ENCODE measurements at places on chromosomes 4 and X.

DNA sequence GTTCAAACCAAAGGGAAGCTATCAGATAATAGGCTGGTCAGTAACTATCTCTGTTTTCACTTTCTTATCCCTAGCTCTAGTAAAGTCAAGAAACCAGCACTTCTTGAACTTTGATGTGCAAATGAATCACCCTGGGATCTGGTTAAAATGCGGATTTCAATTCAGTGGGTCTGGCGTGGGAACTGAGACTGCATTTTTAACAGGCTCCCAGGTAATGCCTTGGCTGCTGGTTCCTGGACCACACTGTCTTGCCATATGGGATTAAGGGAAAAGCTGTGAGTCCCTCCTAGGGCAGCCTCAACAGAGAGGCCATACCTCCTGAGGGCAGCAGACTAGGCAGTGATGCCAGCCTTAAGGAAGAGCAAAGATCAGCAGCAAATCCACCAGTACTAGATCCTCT lies 1.7 kb downstream of the RNF175 start:
- no peak for DNase-seq

- DNase-seq = no peak
Observed at GRCh38 chr4:81040012-81040659, 9.6 kb downstream of the BMP3 start.

DNA sequence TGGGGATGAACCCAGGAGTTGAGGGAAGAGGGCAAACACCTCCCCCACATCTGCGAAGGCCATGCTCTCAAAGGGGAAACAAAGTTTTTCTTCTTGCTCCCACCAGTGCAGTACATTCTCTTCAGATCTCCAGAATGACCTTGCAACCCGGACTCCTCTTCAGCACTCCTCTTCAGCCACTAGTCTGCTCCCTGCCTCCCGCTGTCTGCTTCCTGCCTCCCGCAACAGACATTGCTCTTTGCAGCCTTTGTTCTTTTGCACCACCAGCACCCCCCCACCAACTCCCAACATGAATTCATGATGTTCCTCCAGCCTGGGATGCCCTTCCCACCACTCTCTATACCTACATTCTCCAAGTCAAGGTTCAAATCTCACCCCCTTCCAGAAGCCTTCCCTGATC lies 32.1 kb downstream of the UTP14A start:
- DNase-seq = no peak

GRCh38 chr4:62457356-62457755 lies 1257.2 kb downstream of the ADGRL3 start:
- no peak for DNase-seq

DNA sequence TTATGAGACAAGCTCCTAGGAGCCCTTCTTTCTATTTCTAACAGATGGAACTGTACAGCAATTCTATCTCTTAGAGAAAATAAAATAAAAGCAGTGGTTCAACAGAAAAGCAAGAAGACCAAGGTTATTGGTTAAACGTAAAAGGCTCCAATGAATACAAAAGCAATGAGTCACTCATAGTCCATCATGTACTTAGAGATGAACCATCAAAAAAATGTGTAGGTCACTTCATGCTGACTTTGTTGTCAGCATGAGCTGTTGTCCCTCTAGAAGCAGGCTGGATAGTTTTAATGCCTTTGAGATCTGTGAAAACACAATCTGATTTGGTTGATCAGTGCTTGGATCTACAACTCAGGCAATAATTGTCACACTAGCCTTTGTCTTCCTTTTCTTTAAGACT lies 378.6 kb upstream of the ANXA10 start:
- DNase-seq = no peak

DNA sequence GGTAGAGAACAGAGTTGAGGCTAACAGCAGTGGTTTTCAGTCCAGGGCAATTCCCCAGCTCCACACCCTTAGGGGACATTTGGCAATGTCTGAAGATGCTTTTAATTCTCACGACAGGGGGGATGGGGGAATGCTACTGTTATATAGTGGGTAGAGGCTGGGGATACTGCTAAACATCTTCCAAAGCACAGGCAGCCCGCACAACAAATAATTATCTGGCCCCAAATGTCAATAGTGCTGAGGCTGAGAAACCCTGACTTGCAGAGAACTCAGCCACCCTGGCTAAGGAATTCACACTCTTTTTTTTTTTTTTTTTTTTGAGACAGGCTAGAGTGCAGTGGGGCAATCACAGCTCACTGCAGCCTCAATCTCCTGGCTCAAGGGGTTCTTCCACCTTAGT lies 60.6 kb downstream of the POLR2B start:
- DNase-seq = no peak

- no peak for DNase-seq
Observed at GRCh38 chr4:21835712-21836111, 112.9 kb downstream of the KCNIP4 start.

DNA sequence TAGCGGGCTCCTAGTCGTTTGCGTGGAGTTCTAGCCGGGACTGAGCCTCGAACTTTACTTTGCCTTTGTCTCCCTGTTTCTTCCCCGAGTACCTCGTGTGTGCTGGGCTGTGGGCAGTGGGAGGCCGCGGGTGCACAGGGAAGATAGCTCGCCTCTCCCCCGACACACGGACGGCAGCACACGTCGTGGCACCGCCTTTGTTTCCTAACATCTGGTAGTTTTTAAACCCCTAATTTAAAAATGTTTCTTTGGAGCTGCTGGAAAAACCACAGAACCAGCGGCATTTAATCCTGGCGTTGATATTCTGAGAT lies 866 bp downstream of the RBM46 start:
- DNase-seq = no peak

DNA sequence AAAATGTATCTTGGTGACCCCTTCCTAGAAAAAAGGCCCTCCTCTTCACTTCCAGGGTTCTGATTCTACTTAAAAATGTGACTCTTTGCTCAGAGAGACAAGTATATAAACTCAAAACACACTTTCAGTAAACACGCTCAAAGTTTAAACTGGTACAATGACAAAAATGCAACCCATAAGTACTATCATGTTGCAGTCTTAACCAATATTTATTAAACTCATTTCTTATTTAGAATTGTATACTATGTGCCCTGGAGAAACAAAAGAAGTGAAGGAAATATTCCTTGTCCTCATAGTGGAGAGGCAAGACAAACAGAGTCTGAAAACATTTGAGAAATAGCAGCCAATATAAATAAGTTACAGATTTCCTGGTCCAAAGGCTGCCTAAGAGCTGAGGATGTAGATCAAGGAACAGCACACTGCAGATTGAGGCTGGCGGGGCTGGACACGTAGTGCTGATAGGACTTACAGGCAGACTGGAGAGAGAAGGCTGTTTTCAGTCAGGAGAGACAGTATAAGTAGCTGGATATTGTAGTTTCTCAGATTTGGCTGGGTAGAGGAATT lies 39.1 kb upstream of the ANXA3 start:
- DNase-seq = no peak

DNA sequence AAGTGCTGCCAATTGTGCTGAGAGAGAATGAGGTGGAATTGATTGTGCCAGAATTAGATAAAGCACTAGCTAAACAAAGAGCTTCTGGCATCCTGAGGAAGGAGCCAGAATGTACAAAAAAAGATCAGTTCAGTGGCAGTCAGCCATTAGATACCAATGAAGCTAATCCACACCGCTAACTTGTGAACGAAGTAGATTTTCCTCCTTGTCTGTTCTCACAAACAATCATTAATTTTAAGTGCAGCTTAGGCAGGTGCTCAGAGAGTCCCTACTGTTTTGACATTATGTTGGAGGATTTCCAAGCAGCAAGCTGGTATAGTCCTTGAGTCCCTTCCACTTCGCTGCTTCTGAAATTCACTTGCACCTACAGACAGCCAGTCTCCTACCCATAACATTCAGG lies 617.4 kb downstream of the CENPC start:
- no peak for DNase-seq

DNA sequence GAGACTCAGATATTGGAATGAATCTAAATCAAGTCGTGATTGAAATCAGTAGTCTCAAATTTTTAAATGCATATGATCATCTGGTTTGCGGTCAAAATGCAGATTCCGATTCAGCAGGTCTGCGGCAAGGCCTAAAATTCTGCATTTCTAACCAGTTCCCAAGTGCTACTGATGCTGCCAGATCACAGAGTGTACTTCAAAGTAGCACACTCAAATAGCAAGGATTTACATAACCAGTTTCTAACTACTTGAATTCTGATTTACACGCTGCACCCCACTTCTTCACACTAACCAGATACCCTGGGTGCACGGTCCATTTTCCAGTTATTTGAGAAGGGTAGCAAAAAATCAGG lies 752 bp downstream of the MBTPS2 start:
- peak; percentile 8 for DNase-seq

DNA sequence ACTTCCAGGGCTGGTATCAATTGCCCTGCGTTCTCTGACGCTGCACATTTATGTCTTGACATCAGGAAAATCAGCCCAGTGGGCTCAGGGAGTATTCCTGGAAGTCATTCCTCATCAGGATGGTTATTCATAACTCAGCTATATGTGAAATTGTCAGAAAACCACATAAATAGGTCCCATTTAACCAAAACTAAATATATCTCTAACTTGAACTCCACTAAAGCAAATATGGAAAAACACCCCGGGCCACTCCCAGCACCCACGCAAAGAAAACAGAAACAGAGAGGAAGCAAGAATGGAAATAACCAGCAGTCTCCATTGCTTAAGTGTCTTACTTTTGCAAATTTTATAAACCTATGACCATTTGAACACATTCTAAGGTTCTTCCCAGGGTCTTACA lies 112.0 kb downstream of the IRF2 start:
- DNase-seq = no peak

- no peak for DNase-seq
Observed at GRCh38 chrX:118698516-118699170, 28.8 kb upstream of the IL13RA1 start.

DNA sequence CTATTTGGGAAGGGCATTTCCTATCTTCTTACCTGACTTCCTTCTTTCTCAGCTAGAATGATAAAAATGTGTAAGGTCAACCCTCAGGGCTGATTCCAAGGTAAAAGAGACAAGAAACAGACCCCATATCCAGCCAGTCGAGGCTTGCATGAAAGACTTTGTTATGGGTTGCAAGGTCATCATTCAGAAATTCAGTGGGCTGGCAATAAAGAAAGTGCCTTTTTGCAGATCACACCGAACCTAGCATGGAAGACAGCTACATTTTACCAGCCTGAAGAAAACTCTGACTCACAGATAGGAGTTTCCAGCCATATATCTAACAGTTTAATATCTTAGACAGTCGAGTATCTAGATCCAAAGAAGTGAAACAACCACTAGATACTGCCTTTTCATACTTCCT lies 87.4 kb downstream of the PDGFC start:
- DNase-seq = no peak

GRCh38 chrX:117196481-117196880 lies 733.7 kb upstream of the CT83 start:
- DNase-seq = no peak

- no peak for DNase-seq
Observed at GRCh38 chr4:26484032-26484515, 6.2 kb downstream of the CCKAR start.

DNA sequence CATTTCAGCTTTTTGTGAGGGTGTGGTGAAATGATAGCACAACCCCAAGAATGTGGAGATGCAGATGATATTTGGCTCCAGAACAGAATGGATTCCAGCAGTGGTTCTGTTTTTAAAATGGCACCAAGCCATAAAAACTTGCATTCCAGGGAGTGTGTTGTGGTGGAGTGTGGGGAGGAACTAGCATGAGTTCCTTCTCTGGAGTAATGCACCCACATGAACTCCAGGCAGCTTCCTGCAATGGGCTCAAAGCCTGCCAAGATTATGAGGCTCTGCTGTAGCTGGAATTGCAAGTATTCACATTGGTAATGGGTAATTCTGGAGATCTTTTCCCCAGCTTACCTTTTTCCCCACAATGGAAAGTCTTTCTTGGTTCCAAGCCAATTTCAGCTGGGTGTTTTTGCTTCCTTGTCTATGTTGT lies 161.4 kb downstream of the RAB28 start:
- no peak for DNase-seq

GRCh38 chr4:107349266-107349665 lies 313.2 kb upstream of the DKK2 start:
- no peak for DNase-seq

- DNase-seq = no peak
Observed at GRCh38 chrX:34956916-34957315, 14.3 kb downstream of the FAM47B start.

DNA sequence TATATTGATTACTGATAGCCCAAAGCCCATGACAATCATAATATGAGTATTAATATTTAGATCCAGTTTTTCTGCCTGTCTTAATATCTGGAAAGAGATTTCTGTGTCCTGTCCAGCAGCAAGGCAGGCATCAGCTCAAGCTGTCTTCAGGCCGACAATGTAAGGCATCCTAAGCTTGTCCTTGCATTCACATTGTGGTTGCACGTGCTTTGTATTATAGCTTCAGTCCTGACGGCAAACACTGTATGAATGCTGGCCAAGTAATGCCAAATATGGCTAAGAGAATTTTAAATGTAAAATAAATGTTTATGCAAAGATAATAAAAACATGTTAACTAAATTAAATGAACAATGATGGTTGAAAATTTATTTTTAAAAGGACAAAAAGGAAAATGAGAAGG lies 255.7 kb upstream of the RPS6KA3 start:
- DNase-seq = no peak

DNA sequence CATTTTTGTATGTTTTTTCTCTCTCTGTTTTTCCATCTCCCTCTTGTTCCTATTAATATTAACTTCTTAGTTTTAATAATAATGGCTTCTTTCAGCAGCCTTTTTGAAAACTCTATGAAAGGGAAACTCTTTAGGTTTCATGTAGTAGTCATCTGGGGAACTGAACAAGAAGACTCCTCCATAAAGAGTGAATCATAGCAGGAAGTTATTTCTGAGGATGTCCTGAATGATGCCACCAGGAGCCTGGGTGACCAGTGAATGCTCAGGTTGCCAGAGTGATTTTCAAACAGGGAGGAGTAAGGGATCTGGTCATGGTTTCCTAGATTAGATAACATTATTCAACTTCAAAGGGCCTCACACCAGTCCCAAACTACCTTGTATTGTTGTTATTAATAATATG lies 212.8 kb upstream of the PDE5A start:
- DNase-seq = no peak

DNA sequence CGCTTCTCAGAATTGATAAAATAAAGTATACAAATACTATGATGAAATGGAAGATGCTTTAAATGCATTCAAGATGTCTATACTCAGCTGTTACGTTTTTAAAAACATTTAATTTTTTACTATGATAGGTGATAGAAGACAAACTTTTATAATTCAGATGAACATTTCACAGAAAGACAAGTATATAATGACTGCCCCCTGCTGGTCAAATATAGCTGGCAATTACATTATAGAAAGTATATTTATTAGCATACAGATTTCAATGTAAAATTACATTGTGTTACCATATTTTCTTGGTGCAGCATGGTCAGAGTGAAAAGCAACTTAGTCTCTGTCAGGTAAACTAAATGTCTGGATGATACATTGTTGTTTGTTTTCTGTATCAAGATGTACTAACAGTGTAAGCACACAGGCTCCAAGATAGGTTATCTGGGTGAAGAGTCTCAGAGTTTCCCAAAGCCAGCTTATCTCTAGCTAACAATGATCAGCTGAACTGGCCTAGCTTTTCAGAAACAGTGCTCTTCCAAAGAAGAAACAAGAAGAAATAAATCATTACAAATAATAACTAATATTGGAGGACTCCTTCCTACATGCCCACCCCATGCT lies 54.1 kb downstream of the SRPX start:
- peak; percentile 21 for DNase-seq
